ENCODE measurements at places on chromosomes 16 and 17.

DNA sequence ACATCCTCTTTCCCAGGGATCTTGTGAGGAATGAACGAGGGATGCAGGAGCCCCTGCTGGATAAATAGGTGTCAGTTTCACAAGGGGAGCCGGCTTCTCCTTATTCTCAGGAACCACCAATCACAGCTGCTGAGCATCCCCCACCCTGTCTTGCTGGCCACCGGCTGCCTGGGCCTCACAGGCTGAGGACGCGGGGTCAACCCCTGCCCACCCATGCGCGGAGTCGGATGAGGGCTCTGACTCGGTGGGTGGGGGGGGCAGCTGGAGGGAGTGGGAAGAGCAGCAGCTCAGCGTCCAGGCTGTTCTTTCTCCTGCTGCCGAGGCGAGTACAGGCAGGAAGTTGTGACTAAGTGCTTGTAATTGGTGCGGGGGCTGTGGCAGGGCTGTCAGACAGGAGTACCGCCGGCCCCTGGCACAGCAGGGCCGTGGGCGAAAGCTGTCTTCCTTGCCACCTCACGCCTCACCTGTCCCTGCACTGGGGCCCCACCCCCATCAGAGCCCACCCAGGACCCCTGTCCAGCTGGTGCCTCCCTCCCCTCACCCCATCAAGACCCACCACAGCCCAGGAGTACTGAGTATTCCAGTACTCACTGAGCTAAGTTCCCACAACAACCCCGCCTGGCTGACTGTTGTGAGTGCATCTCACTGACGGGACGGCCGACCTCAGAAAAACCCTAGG lies 11.0 kb upstream of the DPEP1 start:
- peak; percentile 88 for DNase-seq

DNA sequence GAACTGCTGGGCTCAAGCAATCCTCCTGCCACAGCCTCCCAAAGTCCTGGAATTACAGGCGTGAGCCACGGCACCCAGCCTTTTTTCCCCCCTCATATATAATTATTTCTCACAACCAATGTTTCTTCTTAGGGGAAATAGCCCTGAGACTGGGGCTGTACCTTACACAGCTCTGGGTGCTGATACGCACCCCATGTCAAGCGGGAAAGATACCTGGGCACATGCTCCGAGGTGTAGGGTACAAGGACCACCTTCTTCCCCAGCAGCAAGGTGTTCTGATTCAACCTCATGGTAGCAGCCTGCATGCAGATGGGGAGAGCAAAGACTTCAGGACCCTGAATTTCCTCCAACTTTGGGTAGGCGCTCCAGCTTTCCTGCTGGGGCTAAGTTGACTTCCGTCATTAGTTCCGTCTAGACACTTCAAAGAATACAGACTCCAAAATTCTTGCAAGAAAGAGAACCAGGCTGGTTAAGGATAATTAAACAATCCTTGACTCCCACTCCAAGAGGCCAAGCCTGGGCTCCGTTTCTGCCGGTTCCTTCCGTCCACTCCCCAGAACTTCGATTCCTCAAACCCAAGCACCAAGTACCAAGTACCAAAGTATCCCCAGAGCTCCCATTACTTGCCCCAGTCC lies 619 bp downstream of the NAT9 start:
- no peak for DNase-seq

GRCh38 chr16:57689762-57690558 lies 4.6 kb upstream of the DRC7 start:
- no peak for DNase-seq

- peak; percentile 65 for DNase-seq
Measured at GRCh38 chr16:66728117-66728787, 23.2 kb downstream of the DYNC1LI2 start.
